Tibial nerve (tissue), 4 donors: ENCODE measurements at places on chromosomes 6 and 20. TPM values are rescaled to one million over a fixed set of nuclear protein-coding genes. Genes with fewer than 3 reads are reported as not detected.

The TPD52L2 gene
- 113 TPM for total RNA-seq

The VSX1 gene
- not detected for total RNA-seq

DNA sequence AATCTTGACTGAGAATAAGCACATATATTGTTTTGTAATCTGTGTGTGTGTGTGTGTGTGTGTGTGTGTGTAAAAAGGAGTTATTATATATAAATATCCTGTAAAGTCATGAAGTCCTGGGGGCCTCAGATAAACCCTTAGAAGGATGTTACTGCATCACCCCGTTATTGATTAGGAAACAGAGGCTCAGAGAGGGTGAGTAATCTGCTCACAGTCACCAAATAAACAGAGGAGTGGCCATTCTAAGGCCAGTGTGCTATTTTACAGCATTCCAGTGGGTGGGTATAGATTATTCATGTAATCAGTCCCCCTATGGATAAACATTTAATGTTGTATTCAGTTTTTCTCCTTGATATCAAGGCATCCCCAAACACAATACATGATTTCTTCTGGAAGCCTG, 87.1 kb downstream of the CDC5L start:
- no peak for DNase-seq

DNA sequence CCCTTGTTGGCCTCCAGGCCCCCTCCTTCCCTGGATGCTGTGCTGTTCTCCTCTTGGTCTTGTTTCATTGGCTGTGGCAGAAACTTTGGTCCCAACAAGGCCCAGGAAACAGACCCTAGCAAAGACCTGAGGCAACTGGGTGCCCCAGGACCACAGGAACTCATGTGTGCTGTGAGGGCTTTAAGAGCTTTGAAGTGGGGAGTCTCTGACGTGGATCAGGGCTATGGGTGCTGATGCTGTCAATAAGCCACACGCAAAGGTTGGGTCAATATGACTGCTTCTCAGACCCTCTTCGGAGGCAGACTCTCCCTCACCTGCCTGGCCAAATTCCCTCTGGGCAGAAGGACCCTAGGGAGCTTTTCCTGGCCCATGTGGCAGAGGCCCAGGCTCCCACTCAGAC, 91.5 kb upstream of the MLN start:
- DNase-seq: no peak
